NCI-H1930 (cell line): ENCODE measurements at places on chromosomes 3 and 15.

DNA sequence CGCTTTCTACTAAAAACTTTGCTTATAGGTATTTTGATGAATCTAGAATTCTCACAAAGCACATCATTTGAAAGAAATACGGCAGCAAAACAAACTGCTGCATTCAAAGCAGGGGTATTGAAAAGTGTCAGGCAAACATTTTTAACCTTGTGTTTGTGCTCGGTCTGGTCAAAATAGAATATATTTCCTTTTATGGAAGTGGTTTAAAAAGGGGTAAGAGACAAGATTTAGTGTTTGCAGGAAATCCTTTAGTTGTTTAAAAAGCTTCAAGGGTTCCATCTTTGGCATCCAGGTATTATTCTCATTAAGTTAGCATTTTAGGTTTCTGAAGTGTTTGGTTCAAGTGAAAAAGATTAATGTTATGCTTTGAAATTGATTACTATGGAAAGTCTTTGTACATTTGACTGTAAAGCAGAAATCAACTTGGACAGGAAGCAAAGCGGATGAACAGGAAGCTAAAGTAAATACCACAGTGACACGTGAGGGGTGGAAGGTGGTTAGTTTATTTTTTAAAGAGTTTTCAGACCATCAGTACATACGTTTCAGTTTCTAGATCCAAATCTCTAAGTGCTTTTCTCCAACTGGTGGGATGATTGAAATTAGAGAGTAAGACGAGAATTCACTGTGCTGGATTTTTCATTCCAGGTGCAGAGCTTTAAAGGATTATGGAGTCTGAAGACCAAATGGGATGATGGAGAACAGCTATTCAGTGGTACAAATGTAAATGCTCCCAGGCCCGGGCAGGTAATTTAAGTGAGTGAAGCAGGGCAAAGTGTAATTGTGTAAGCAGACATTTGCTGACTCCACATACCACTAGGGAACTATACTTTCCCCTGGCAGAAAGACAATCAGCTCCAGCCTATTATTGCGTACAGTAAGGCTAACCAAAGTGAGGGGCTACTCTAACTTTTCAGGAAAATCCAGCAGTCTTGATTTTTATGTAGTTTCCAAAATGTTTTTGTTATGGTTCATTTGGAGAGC lies 341.8 kb upstream of the TBL1XR1 start:
- DNase-seq: no peak

GRCh38 chr15:81047928-81048327 lies 47.2 kb downstream of the TLNRD1 start:
- no peak for DNase-seq

DNA sequence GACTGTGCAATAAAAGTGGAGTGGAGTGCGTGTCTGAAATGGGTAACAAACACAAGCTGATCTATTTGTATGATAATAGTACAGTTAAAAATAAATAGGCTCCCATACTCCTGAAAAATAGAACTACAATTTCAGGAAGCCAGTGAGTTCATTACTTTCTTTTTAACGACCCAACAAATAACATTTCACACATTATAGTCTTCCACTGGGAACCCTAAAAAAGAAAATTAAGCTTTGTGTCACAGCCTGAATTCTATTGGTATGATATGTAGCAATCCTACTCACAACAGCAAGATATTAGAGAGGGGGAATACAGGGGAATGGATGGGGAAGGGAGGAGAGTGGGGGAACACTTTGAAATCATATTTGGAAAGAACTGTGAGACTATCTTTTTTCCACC lies 156.9 kb upstream of the CNTN3 start:
- DNase-seq: no peak

DNA sequence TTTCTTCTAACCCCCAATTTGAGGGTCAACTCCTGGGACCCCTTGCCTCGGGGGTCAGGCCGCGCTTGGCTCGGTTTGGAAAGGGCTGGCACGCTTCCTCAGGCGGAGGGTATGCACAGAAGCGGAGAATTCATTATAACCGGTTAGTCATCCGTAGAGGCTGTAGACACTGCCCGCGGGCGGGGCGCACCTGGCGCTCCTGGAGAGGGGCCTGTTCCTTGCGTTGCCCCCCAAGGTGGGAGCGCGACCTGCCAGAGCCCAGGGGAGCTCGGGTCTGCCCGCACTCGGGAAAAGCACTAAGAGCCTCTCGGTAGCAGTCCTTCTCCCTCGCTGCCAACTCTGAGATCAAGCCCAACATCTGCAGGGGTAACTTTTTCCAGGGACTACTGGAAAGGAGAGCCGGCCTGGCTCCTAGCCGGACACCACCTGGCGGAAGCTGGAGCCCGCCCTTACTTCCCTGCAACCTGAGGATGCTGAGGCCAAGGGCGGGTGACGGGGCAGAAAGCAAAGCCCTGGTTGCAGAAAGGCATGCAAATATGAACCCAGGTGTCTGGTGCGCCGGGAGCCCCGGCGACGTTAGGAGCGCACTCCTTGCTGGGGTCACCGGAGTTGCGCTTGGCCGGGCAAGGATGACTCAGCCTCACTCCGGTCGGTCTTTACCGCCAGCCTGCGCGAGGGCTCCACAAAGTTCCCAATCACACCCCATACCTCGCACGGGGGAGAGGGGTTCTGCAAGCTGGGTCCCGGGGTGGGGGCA lies 1.5 kb upstream of the CACNA2D3 start:
- DNase-seq: no peak

GRCh38 chr3:80334534-80334933 lies 566.7 kb upstream of the ROBO1 start:
- DNase-seq: no peak

GRCh38 chr3:155352900-155353490 lies 59.5 kb upstream of the STRIT1 start:
- DNase-seq: no peak

DNA sequence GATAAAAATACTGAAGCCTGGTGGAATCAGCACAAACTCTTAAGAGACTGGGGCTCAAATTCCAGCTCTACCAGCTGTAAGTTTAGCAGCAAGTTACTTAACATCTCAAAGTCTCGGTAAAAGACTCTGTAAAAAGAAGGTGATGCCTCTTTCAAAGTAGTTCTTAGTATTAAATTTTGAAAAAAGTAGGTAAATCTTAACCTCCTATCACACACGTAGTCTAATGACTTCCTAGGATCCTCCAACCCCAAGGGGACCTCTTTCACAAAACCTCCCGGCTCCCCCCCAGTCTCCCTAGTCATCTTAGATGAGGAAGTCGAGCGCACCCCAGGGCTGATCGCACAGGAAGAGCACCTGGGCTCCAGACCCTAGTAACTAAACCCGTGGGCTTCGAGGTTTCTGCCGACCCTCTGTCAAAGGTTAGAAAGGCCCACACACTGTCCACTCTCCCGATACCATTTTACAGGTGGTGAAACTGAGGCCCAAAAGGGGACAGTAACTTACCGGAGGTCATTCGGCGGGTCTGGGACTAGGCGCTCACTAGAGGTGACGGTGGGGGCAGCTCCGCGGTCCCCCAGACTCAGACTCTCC lies 427 bp downstream of the MBD4 start:
- no peak for DNase-seq

DNA sequence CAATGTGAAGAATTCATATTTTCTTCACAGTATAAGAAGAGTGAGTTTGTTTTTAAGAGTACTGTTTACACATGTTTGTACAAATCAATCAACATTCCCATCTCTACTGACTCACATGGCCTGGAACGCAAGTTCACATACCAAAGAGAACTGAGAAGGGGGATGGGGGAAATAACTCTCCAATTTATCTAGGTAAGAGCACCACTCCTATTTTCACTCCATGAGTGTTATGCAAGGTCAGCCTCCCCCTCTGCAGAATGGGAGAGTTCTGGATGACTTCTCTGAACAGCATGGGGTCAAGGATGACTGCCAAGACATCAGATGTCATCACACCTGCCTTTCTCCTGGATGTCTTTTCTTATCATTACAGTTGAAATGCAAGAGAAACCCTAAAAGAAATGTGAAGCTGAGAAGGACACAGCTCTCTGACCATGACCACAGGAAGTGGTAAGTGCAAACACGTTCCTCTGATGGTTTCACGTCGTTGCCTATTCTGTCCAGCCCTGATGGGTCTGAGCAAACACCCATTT lies 95.2 kb downstream of the SEMA6D start:
- no peak for DNase-seq

DNA sequence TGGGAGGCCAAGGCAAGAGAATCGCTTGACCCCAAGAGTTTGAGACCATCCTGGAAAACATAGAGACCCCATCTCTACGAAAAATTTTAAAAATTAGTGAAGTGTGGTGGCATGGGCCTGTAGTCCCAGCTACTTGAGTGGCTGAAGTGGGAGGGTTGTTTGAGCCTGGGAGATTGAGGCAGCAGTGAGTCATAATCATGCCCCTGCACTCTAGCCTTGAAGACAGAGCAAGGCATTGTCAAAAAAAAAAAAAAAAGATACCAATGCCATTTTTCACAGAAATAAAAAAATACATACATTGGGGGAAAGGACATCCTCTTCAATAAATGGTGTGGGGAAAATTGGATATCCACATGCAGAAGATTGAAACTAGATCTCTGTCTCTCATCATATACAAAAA lies 74.6 kb downstream of the CERS3 start:
- no peak for DNase-seq

DNA sequence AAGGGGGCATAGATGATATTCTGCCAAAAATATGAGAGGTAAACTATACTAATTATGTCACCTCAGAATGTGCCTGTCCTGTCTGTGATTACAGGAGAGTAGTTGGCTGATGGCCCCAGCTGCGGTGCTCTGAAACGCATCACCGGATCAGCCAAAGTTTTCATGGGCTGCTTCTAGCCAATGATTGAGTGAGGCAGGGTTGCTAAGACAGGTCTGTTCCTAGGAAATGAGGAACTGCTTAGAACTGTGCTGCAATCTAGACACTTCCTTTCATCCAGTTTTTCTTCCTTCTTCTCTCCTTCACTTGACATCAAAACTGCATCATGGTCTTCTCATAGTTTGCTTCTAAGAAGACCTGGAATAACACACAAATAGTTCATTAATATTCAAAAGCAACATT lies 124.0 kb downstream of the KCNH8 start:
- no peak for DNase-seq
